ENCODE measurements at places on chromosomes 12 and 14.

- no peak for DNase-seq
Observed at GRCh38 chr14:61332658-61333029, 11.3 kb downstream of the PRKCH start.

GRCh38 chr12:116483959-116484750, 75.0 kb upstream of the MAP1LC3B2 start:
- DNase-seq = no peak

DNA sequence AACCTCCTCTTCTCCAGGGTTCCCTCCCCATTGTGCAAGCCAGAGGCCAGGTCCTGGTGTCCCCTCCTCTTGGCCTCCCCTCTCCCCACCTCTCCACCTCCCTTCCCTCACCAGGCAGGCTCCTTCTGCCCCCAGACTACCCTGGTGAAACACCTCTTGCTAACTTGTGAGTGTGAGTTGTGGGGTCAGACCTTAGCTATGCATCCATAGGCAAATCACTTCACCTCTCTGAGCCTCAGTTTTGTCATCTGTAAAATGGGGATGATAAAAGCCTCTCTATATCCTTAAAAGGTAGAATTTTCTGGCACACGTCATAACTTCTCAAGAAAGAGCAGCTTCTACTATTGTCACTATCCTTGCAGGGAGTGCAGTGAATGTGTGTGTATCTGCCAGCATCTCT, 7.9 kb upstream of the DIO3 start:
- no peak for DNase-seq

DNA sequence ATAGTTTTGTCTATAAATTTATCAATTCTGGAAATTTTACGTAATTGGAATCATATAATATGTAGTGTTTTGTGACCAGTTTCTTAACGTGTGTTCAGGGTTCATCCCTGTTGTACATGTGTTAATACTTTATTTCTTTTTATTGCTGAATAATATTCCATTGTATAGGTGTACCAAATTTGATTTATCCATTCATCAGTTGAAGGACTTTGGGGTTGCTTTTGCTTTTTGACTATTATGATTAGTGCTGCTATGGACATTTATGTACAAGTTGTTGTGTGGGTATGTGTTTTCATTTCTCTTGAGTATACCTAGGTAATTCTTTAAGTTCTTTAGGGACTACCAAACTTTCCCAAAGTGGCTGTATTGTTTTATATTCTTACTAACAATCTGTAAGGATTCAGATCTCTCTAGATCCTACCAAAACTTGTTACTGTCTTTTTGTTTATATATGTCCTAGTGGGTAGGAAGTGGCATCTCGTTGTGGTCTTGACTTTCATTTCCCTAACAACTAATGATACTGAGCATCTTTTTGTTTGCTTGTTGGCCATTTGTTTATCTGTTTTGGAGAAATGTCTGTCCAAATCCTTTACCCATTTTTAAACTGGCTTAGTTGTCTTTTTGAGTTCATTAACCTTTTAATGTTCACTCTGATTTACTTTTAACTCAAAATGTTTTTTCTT, 14.9 kb downstream of the VRK1 start:
- DNase-seq = no peak

- DNase-seq = no peak
Observed at GRCh38 chr12:3967556-3968160, 94.5 kb upstream of the PARP11 start.

DNA sequence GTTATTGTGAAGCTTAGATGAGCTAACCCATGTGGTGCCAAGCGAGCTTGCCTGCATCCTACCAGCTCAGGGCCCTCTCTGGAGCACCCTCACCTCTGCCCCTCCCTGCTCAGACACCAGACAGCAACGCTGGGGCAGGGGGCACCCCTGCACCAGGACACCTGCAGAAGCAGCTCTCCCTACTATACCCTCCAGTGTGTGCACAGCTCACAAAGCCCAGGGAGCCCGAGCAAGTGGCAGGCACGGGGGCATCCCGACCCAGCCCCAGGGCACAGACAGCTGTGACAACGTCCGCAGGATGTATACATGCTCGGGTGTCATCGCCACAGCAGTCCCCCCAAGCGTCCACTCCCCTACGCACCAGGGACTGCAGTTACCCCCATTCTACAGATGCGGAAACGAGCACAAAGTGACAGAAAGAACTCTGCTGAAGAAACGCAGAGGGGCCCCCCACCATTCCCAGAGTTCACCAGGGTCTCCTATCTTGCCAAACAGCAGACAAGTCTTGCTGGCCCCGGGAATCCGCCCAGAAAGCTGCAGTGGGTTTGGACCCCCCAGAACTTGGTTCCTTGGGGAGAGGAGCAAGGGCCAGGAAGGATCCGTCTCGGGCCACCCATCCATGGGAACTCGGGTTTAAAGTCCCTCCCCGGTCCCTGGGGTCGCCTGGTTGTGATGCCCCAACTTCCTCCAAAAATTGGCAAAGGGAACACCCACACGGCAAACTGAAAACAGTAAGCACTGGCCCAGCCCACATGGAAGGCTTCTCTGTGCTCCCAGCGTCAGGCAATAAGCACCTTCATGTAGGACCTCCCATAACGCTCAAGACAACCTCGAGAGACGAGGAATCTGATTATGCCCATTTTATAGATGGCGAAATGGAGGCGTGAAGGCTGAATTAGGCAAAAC, 12.0 kb downstream of the NCOR2 start:
- DNase-seq = no peak

DNA sequence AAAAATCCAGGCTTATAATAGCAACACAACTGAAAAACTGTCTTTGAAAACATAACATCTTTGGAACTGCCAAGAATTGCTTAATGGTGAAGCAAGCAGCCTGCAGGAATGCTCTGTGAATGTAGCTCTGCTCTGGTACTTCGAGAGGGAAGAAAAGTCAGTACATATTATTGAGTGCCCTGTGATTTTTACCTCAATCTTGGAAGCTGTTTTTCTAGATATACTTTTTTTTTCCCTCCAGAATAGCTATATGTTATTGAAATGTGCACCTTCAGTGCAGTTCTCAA, 508.1 kb downstream of the PCNX1 start:
- DNase-seq = no peak
